ENCODE measurements at places on chromosomes 2 and 18.

- no peak for DNase-seq
Observed at GRCh38 chr2:161122772-161123530, 37.3 kb upstream of the TANK start.

- DNase-seq = no peak
Observed at GRCh38 chr2:227322530-227323205, 2.4 kb upstream of the MFF start.

- DNase-seq = no peak
Observed at GRCh38 chr2:38038682-38039081, 37.3 kb downstream of the CYP1B1 start.

GRCh38 chr2:134532537-134532936 is 186.3 kb downstream of the TMEM163 start:
- no peak for DNase-seq

DNA sequence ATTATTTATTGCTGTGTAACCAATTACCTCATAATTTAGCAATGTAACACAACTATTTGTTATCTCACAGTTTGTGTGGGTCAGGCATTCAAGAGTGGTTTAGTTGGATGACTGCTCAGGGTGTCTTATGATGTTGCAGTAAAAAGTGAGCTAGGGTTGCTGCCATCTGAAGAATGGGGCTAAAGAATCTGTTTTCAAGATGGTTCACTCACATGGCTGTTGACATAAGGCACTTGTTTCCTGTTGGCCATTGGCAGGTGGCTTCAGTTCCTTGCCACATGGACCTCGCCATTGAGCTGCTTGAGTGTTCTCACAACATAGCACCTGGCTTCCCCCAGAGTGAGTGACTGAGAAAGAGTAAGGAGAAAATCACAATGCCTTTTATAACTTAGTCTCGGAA is 123.2 kb downstream of the TMEM17 start:
- DNase-seq = no peak

DNA sequence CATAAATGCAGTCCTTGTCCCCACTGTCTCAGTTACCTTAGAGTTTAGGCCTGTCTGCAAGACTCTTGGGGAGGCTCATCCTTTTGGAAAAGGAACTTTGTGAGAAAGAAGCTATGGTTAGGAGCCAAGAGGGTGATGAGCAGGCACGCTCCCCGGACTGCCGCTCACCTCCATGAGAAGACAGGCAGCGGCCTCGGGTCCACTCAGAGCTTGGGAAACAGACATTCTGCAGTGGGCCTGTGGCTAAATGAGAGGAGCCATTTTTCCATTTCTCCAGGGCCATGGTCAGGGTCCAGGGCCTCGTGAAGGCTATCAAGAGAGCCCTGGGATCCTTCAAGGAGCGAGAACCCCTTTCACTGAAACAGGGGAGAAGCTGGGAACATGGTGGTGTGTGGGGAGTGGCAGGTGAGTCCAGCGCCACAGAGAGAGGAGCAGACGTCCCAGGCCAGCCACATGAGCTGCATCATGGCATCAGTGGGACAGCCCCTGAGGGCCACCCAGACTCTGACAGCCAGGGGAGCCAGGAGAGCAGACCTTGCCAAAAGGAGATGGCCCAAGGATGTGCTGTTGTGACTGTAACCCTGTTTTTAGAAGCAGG is 4.0 kb upstream of the TEX51 start:
- DNase-seq = no peak

GRCh38 chr2:203394519-203395227 is 66.5 kb downstream of the ABI2 start:
- DNase-seq = no peak

GRCh38 chr2:94923196-94923595 is 52.0 kb downstream of the TEKT4 start:
- no peak for DNase-seq

GRCh38 chr2:162787616-162788015 is 51.0 kb downstream of the KCNH7 start:
- no peak for DNase-seq

DNA sequence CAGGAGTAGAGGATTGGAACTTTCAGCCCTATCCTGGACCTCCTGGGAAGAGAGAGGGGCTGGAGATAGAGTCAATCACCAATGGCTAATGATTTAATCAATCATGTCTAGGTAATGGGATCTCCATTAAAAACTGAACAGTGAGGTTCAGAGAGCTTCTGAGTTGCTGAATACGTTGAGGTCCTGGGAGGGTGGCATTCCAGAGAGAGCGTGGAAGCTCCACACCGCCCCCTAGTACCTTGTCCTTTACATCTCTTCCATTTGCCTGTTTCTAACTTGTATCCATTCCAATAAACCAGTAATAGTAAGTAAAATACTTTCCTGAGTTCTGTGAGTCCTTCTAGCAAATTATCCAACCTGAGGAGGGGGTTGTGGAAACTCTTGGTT is 101.7 kb downstream of the B3GNT2 start:
- no peak for DNase-seq

GRCh38 chr2:200373973-200374416 is 67.5 kb downstream of the SPATS2L start:
- DNase-seq = peak; percentile 42

- DNase-seq = peak; percentile 24
Observed at GRCh38 chr2:218997731-218998130, 4.5 kb upstream of the CRYBA2 start.

DNA sequence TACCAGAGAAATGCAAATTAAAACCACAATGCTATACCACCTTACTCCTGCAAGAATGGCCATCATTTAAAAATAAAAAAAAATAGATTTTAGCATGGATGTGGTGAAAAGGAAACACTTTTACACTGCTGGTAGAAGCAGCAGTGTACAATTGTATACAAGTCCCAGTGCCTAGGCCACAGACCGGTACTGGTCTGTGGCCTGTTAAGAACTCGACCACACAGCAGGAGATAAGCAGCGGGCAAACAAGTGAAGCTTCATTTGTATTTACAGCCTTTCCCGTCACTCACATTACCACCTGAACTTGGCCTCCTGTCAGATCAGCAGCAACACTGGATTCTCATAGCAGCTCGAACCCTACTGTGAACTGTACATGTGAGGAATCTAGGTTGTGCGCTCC is 60.7 kb upstream of the DSC1 start:
- no peak for DNase-seq

GRCh38 chr18:23828426-23828825 is 139.2 kb downstream of the LAMA3 start:
- peak; percentile 55 for DNase-seq

DNA sequence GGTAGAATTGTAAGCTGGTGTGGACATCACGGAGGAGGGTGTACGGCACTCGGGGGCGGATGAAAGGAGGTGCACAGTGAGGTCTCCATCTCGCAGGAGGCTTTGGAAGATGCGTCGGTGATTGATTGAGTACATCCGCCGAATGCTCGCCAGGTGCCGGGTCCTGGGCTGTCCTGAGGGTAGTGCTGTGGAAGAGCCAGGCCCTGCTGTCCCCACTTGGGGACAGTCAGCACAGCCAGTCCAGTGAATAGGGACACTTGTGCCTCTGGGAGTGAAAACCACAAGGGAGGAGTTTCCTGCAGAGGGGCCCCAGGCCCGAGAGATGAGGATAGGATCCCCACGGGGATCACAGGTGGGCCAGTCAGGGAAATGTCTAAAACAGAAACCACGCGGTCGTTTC is 28.1 kb downstream of the MLPH start:
- no peak for DNase-seq

- DNase-seq = peak; percentile 68
Observed at GRCh38 chr2:37851828-37852584, 73.1 kb upstream of the RMDN2 start.

DNA sequence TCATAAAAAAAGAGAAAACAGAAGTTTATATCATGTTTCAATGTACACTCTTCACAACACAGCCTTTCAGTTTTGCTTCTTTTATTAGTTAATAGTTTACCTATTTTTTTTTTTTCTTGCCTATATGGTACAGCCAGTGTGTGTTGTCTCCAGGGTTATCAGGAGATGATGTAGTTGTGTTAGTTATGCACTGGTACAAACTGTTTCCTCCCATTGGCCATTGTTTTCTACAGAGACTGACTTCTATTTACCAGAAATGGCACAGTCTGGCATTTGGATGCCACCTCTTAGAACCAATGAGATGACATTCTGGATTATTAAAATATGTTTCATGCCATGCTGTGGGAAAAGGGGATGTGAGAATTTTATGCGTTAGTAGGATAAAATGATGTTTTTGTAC is 339.4 kb downstream of the PLCL1 start:
- no peak for DNase-seq

GRCh38 chr2:62789918-62790317 is 84.4 kb downstream of the EHBP1 start:
- no peak for DNase-seq

DNA sequence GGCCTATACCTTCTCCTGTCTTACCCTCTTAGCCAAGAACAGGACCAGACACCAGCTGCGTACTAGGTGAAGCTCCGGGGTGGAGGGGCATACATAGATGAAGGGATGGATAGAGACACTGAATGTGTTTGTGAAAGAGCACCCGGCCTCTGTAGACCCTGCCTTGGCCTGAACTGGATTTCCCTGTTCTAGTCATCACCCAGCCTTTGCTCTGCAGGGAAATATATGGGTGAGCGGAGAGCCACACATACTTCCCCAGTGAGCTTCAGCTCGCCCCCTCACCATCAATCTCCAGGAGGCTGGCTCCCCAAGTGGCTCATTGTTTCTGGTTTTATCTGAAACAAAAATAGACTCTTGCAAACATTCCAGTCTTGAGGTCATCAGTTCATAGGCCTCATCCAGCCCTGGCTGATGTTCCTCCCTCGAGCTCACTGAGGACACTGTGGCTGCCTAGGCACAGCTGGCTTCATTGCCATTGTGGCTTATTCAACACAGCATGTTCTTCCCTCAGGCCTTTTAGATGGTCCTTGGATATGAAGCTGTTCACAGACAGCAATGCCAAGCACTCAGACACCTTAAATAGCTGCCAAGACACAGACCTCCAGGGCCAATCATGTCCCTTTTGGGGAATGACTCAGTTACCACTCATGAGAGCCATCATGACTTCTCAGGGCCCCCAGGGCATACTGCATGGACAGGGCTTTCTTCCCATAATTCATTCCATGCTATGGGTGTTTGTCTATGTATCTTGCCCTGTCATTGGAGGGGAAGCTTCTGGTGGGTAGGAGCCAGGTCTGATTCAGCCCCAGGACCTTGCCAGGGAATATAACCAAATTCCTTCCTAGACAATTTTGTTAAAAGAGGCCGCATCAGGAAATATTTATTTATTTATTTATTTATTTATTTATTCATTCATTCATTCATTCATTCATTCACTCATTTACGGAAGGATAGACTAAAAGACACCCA is 82.4 kb downstream of the TTC32 start:
- no peak for DNase-seq

GRCh38 chr2:188117706-188118105 is 174.0 kb upstream of the GULP1 start:
- DNase-seq = no peak

DNA sequence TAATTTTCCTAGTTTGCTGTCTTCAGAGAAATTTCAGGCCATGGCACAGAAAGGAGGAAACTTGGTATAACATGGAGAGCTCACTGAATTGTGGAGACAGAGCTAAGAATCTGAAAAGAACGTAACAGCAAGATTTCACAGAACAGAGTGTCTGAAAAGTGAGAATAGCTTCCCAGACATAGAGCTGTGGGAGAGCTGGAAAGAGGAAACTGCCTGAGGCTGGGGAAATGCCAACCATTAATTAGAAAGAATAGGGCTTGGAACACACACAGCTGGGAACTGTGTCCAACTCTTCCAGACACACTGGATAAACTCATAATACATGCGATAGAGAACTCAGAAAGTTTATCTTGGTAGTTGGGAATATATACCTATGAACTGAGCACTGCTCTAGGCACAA is 51.6 kb upstream of the KYNU start:
- no peak for DNase-seq

GRCh38 chr2:218230882-218231281 is 13.9 kb downstream of the ARPC2 start:
- DNase-seq = peak; percentile 18

DNA sequence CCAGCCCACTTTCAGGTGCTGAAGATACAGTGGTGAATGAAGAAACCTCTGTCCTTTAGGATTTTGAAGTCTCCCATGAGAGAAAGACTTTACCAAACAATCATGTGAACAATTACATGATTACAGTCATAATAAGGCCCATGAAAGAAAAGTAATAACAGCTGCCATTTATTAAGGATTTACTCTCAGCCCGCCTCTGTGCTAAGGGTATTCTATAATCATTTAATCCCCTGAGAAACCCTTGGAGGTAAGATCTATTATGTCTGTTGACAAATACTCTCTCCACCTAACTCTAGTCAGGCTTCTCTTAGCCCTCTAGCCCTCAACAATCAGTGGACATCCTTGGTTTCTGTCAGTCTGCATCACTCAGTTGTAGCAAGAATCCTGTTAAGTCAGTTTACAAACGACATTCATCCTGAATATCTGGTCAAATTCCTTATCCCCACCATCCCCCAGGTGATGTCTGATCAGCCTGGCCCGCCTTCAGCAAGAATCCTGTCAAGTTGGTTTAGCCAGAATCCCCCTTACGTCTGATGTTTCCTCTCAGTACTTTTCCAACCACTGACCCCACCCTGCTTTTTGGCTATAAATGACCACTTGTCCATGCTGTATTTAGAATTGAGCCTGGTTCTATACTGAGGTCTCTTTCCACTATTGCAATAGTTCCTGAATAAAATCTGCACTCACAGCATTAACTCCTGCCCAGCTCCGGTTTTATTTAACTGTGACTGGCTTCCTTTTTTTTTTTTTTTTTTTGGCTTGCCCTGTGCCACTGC is 12.2 kb upstream of the SOCS6 start:
- no peak for DNase-seq

DNA sequence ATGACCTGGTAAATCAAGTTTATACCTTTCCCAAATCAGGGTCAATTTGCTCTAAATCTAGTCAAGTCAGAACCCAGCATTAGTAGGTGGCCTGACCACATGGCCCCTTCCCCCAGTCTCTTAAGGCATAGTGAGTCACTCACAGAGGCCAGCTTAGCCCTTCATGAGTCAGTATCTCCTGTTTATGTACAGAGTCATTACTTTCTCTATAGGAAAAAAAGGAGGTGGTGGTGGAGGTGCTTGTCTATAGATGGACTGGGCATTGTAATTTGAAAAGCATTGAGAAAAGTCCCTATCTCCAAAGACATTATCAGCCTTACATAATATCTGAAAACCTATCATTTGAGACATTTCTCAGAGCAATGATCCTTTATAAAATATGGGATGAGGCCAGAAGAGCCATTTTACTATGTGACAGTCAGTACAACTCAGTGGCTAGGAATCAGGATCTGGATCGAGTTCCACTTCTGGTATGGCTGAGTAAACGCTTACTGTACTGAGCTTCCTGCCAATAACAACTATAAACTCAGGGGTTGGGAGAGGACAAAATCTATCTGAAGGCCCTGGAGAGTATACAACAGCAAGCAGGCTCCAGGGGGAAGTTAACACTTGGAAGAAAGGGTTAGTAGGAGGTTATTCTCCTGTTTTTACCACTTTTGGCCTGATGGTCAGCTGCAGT is 22.5 kb upstream of the SIGLEC15 start:
- no peak for DNase-seq

DNA sequence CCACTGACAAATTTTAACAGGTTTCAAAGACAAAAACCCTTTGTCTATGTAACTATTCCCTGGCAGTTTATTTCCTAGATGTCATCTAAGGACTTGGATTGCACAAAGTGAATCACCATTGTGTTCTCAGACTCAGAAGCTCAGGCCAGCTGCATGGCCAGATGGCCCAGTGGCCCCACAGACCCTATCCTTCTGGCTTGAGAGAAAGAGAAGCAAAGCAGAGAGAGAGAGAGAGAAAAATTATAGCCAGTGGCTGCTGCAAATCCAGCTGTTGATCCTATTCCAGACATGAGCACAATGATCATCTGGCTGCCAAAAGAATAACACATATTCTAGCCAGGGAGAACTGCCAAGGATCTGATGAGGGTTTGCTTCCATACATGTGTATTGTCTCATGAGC is 25.8 kb downstream of the CTLA4 start:
- no peak for DNase-seq

- no peak for DNase-seq
Observed at GRCh38 chr18:13553449-13553848, 172.9 kb downstream of the FAM210A start.

Measured in GM20000 (cell line).